Fibroblast of the aortic adventitia (primary cell): ENCODE measurements at places on chromosomes 11 and 22.

- no peak for DNase-seq
These were observed 1.1 kb upstream of the RPLP2 start for GRCh38 chr11:808427-809286.

GRCh38 chr11:87020764-87021365 lies 16.9 kb upstream of the TMEM135 start:
- peak; percentile 52 for DNase-seq

GRCh38 chr11:128328955-128329551 lies 258.3 kb downstream of the ETS1 start:
- DNase-seq, result no peak

- no peak for DNase-seq
These were observed 27.1 kb downstream of the KRTAP5-5 start for GRCh38 chr11:1656670-1657069.

GRCh38 chr22:47810505-47811500 lies 1048.4 kb downstream of the TBC1D22A start:
- DNase-seq, result no peak

DNA sequence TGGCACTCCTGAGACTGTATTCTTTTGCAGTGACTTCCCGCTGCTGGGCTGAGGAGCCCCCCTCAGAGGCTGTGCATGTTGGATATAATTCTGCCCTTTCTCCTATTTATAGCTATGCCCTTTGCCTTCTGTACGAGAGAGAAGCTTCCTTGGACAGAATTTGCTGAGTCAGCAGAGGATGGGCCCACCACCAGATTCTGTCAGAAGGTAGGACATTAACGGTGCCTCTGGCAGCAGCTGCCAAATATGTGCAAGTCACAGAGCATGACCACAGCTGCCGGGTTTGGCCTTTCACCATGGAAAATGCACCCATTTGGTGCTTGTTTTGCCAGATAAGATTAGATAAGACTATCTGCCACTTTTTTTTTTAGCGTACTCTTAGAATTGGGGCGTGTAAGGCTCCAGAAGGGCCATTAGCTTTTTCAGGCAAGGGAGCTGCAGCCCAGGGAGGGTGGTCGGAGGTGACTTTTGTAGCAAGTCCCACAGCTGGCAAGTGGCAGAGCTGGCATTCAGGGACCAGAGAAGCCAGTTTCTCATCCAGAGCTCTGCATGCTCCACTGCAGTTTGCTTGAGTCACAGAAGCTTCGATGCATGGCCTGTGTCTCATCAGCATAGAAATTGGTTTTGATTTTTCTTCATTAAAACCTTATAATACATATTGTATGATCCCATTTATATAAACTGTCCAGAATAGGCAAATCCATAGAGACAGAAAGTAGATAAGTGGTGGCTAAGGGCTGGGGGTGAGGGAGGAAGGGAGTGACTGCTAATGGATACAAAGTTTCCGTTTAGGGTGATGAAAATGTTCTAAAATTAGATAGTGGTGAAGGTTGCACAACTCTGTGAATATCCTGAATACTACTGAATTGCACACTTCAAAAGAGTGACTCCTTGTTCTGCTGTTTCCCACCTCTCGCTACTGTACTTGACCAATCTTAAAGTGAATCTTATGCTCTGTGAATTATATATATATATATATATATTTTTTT lies 15.8 kb downstream of the UPB1 start:
- DNase-seq, result peak; percentile 82

- DNase-seq, result no peak
These were observed 6.7 kb upstream of the ARL14EP start for GRCh38 chr11:30316237-30316636.

DNA sequence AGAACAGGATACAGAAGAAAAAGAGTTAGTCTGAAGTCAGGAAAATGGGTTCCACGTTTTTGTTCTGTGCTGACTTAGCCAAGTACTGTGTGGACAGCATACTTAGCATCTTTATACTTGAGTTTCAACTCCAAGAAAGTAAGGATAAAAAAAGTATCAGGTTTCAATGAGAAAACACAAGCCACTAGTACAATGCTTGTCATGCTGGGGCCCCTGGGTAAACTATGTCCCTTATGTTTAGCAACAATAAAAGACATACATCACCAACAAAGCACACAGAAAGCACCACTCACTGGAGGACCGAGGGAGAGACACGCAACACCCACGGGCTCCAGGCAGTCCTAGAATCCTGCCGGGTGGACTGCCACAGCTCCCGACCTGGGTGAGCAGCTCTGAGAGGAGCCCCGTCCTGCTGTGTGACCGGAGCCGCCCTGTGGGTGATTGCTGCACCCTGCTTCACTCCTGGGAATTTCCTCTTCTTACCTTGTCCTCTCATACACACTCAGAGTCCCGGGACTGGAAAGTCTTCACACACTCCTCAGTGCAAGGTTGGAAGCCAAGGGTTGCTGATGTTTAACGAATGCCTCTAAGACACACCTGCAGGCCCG lies 890.5 kb downstream of the BRD1 start:
- no peak for DNase-seq

DNA sequence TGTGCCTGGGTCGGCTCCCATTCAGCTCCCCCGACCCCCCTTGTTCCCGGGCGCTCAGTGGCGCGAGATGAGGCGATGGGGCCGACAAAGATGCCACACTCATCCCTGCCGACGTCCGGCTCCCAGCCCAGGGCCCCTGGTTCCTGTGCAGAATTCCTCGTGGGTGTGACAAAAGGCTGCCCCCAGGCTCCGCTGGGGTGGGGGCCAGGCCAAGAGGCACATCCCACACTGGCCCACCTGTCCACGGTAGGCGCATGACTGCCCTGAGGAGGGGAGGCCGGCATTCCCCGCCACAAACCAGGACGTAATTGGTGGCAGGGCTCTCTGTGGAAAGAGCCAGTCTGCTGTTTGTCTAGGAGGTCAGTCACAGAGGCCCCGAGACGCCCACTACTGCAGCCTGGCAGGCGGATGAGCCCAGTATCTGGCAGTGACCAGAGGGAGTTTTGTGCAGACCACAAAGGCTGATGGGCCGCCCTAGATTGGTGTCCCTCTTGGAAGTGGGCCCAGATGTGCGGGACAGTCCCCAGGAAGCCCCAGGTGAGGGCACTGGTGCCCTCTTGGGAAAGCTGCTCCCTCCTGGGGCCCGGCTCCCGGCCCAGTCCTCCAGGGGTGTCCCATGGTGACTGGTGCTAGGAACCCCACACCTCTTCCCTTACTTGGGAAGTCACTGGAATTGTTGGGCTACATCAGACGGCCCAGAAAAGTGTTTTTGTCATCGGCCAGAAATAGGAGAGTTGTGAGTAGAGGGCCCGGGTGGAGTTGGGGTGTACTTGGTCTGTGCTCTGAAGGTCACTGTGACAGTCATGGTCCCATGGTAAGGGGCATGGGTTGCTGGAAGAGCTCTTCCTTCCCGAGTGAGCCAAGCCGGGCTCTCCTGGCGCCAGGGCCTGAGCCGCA lies 5.8 kb downstream of the CCND1 start:
- no peak for DNase-seq

GRCh38 chr11:133479209-133479608 lies 53.1 kb downstream of the OPCML start:
- DNase-seq, result no peak

- no peak for DNase-seq
These were observed 68.6 kb upstream of the CNTN5 start for GRCh38 chr11:98952107-98952506.

DNA sequence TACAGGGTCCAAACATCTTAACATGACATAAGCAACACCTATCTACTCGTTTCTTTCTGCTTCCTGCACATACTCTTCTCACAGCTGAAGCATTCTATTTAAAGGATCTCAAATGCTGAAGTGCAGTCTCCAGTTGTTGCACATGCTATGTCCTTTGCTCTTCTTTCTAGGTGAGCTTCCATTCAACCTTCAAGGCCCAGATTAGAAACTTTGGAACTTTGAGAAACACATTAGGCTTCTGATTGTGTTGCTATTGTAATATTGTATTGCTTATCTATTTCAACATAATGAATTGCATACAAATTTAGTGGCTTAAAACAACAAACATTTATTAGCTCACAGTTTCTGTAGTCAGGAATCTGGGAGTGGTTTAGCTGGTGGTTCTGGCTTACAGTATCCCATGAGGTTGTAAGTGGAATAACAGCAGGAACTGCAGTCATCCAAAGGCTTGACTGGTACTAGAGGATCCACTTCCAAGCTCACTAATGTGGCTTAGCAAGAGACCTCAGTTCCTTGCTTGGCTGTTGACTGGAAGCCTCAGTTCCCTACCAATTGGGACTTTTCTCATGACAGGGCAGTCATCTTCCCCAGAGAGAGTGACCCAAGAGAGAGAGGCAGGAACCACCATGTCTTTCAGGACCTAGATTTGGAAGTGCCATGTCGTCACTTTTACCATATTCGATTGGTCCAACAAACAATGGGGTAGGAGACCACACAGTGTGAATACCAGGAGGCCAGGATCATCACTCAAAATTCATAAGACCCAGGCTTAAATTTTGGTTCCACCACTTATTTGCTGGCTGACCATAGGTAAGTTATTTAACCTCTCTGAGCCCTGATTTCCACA lies 27.2 kb upstream of the RASSF10 start:
- DNase-seq, result peak; percentile 11

DNA sequence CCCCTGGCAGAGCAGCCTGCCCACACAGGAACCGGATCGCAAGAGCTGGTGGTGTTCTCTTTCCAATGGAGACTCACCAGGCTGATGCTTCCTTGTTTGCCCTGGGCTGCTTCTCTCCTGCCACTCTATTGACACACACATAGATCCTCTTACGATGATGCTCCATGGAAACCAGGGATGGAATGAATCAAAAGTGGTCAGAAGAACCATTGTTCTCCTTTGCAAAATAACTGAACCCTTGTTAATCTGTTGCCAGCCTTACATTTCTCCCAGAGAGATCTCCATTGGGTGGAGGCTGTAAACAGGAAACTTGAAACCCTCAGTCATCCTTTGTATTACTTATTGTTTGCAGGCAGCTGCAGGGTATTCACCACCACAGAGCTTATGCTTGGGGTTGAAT lies 24.6 kb upstream of the LDLRAD3 start:
- peak; percentile 15 for DNase-seq

DNA sequence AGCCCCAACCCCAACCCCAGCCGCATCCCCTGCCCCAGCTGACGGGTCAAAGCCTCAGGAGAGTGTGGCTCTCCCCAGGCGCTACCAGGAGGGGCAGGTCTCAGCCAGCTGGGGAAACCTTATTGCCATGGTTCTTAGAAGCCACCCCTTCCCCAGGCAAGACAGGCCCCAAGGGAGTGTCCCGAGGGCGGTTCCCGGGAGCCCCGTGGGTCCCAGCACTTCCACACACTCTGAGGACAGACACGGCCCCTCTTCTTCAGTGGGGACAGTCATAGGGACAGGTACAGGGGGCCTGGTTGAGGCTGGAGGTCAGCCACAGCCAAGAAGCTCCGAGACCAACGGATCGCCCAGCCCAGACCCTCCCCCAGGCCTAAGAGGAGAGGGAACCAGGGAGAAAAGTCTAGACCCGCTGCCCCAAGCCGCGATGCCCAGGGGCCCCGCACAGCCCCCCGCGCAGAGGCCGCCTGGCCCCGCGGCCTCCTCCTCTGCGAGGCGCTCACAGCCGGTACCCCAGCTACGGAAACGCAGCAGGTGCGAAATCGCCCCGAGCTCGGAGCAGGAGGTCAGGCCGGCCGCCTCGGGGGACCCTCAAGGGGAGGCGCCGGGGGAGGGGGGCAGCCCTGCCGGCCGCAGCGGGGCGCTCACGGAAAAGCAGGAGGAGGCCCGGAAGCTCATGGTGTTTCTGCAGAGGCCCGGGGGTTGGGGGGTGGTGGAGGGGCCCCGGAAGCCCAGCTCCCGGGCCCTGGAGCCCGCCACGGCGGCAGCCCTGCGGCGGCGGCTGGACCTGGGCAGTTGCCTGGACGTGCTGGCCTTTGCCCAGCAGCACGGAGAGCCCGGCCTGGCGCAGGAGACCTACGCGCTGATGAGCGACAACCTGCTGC lies 2.6 kb downstream of the KLHDC7B start:
- no peak for DNase-seq

DNA sequence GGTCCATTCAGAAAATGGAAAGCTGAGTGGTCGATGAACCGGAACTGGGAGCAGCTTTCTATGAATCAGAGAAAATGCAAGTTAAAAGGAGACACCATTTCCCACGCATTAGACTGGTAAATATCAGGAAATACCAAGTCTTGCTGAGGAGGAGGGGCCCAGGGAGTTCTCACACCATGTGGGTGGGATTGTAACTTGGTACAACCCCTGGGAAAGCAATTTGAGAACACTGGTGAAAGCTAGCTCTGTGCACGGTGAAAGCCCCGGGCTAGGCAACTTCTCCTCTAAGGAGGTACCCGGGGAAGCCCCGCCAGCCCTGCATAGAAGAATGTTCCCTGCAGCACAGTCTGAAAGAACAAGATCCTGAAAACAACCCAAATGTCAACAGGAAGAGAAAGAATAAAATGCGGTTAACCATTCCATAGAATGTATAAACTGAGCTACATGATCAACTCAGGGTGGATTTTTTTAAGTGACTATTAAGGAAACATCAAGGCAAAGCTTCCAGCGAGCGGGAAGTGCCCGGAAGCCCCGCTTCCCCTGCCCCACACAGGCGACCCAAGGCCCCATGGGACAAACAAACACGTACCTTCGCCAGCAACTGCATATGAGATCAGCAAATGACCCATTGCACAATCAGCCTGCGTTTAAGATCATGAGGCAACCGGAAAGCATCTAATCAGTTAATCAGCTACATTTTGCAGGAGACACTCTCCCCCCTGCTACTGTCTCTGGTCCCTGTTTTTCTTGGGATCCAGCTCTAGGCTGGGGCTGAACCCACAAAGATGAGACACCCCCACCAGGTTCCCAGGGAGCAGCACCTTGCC lies 11.3 kb downstream of the SHANK2 start:
- peak; percentile 77 for DNase-seq

- DNase-seq, result peak; percentile 20
These were observed 2.4 kb downstream of the PAFAH1B2 start for GRCh38 chr11:117146521-117146920.

DNA sequence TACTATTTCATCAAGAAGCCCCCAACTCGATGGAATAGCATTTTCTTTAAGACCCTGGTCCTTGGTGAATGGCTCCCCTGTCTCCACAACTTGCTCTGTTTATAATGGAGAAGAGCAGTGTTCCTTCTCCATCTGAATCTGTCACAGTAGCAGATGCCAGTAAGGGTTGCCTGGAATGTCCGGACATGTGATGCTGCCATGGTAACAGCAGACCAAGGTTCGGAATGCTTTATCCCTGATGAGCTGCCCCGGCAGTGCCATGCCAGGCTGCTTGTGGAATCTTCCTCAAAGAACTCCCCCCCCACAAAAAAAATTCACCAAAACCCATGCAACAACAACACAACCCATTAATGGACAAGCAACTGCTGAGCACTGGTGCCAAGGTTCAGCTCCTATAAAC lies 72.5 kb downstream of the KCNC1 start:
- DNase-seq, result no peak
